ENCODE measurements at places on chromosomes 11 and 22. TPM values are rescaled to one million over a fixed set of nuclear protein-coding genes. Genes with fewer than 3 reads are reported as not detected.

DNA sequence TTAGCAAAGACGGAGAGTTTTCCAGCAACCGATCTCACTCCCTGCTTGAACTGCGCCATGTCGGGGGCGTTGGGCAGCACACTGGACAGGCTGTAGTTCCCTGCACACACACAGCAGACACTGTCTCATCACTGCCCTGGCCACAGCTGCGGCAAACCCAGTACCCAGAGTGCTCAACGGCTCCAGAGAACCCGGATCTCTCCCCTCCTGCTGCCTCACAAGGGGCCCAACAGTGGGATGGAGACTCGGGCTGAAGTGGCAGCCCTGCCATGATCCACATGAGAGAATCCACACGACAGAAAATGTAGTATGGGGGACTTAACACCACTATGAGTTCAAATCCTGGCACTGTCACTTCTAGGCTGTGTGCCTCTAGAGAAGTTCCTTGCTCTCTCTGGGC is 58.0 kb downstream of the ARFGAP3 start:
- no peak for DNase-seq

Gene RASGRP2
- not detected for total RNA-seq

DNA sequence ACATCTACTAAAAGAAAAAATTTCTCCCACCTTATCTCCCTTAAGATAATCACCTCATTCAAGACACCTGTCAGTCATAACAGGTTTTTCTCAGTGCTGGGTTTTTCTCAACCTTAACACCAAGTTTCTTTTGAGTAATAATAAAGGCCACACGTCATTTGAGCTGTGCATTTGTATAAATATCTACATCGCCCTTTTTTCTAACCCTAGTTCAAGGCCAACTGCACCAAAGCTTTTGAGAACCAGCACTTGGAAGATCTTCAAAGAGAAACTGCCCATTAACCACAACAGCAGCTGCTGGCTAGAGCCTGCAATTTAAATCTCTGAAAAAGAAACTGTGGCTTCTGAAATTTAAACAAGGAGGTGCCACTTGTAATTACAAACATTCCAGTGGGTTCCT is 6.9 kb downstream of the CADM1 start:
- no peak for DNase-seq

- DNase-seq, result no peak
These were observed 58.1 kb downstream of the PPFIA1 start for GRCh38 chr11:70328556-70328955.

- DNase-seq, result peak; percentile 18
These were observed 29.9 kb downstream of the SERPIND1 start for GRCh38 chr22:20803696-20804324.

Measured in bronchial epithelial cell (primary cell).